ENCODE measurements at places on chromosomes 2 and 18.

- DNase-seq: no peak
Observed at GRCh38 chr2:28626891-28627421, 124.7 kb upstream of the PPP1CB start.

DNA sequence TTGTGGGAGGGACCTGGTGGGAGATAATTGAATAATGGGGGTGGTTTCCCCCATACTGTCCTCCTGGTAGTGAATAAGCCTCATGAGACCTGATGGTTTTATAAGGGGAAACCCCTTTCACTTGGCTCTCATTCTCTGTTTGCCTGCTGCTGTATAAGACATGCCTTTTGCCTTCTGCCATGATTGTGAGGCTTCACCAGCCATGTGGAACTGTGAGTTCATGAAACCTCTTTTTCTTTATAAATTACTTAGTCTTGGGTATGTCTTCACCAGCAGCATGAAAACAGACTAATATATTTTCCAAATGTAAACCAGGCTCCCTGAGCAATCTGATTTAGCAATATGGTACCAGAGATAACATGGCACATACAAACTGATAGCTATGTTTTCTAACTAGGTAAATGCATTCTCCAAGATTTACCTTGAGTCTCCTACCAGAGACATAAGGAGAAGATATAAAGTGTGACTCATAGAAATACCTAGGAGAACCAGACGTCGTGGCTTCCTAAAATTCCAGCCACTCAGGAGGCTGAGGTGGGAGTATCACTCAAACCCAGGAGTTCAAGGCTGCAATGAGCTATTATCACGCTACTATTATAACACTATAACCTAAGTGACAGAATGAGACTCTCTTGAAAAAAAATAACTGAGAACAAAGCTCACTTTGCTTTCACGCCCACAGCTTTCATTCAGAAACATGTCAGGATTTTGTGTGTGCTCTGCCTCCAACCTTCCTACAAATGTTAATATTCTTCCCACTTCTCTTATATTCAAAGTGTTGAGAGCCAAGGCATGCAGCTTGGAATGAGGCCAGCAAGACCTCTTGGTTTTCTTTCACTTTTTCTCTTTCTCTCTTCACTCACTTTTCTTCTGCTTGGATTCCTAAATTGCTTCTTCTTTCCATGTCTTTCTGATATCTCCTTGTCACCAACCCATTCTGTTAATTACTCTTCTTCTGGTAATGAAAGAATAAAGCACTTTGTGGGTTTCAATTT is 263.9 kb upstream of the UBE2E3 start:
- DNase-seq: no peak

- no peak for DNase-seq
Observed at GRCh38 chr2:128385365-128385764, 66.7 kb upstream of the HS6ST1 start.

DNA sequence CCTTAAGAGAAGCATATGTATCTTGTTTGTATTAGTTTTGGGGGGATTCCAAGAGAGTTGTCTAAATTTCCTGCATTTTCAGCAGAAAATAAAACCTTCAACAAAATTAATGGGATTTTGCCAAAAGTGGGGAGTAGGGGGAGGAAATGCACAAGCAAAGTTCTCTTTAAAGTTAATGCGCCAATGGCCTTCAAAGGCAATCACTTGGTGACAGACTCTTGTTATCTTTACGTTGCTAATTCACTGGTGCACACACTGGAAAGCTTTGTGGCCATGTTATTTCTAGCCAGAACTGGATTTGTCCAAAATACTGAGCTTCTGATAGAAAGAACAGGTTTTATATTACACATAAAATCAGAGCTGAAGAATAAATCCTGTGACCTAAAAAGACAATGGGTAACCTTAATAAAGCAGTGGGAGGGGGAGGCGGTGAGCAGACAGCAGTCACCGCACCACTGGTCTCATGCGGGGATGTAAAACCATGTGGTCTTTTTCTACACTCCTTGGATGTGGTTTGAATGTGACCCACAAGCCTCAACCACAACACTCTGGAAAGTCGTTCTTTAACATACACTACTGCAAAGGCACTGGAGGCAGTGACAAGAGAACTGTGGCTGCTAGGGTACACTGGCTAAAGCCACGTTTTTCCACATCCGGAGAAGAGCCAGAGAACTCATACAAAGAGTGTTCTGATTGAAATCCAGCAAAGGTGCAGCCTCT is 176.9 kb upstream of the SMAD7 start:
- no peak for DNase-seq

DNA sequence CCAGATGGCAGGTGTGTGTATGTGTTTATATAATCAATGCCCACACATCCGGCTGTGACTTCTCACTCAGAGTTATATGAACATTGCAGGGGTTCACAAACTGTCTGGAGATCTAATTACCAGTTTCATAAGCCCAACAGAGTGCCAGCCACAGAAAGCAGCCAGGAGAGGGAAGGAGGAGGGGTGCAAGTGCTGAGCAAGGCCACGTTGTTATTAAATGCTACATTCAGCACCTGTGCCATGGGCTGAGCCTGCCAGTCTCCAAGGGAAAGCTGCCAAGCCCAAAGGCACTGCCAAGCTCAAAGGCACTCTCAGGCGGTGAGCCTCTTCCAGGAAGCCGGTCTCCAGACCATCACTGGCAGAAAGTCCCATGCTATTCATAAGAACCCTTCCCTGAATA is 17.4 kb downstream of the XDH start:
- no peak for DNase-seq

- DNase-seq: no peak
Observed at GRCh38 chr2:135647836-135648579, 93.6 kb upstream of the UBXN4 start.

DNA sequence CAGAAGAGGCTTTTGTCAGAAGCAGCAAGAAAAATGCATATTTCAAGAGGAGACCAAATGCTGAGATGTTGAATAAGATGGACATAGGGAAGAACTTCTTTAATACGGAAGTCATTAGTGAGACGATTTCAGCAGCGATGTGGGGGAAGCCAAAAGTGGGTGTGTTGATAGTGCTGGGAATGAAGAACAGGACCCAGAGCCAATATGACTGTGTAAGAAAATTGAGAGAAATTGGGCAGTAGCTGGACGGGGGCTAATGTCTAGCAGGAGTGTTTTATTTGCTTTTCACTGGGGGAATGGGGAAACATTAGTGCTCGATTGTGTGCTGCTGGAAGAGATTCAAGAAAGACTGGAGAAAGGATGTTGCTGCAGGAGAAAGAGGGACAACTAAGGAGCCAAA is 788.7 kb upstream of the KLHL29 start:
- DNase-seq: no peak

GRCh38 chr18:13649397-13650390 is 76.7 kb downstream of the FAM210A start:
- DNase-seq: no peak

DNA sequence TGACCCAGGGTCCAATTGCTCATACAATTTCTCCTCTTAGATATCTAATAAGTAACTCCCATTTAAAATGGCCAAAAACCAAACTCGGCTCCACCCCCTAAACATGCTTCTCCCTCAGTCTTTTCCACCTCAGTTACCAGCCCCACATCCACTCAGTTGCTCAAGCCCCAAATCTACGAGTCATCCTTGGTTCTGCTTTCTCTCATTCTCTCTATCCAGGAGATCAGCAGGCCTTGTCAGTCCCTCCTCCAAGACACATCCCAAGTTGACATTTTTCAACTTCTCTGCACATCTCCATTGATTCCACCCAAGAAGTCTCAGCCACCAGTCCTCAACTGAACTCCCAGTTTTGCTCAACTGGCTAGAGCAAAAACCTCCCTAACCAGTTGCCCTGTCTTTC is 40.5 kb upstream of the RTN4 start:
- no peak for DNase-seq

GRCh38 chr2:100208141-100208770 is 65.9 kb upstream of the AFF3 start:
- no peak for DNase-seq

DNA sequence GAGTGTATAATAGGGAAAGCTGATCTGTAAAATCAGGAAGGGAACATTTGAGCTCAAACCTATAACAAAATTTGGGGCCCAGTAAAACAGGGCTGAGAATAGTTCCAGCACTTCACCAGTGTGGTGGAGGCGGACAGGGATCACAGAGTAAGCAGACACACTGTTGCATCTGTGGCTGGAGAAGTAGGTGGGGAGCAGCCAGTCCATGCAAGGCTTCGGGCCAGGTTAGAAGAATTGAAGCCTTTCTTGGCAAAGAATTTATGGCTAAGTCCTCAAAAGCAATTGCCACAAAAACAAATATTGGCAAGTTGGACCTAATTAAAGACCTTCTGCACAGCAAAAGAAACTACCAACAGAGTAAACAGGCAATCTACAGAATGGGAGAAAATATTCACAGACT is 93.8 kb upstream of the ZBTB14 start:
- no peak for DNase-seq

All from vagina (tissue), 2 donors.